ENCODE measurements at places on chromosomes 13 and 19.

- no peak for DNase-seq
Observed at GRCh38 chr13:51349016-51349415, 9.5 kb downstream of the SERPINE3 start.

GRCh38 chr13:77810430-77810829, 108.2 kb downstream of the EDNRB start:
- no peak for DNase-seq

GRCh38 chr19:5772416-5772815, 12.1 kb downstream of the PRR22 start:
- no peak for DNase-seq

DNA sequence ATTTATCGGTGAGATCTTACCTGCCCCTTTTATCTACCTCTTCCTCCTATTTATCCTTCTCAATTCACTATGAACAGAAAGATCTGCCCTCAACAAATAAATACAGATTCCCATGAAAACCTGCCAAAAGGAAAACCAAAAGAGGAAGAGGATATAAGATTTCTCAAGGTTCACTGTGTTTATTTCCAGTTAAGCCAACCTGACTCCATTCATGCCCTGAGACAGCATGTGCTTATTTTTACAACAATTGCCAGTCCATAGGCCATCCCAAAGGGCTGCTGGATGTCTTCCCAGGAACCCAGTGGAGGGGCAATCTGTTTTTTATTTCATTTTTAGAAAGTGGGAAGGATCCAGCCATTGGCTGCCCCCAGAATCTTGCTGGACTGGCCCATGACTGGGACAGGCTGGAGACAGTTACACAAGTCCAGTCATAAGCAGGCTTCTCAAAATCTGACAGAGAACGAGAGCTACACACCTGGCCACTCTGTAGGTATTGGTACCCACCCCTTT, 209.1 kb downstream of the IRS2 start:
- no peak for DNase-seq

- DNase-seq = no peak
Observed at GRCh38 chr13:59745392-59745788, 418.3 kb downstream of the DIAPH3 start.
